ENCODE measurements at places on chromosomes 5 and 9. TPM values are rescaled to one million over a fixed set of nuclear protein-coding genes. Genes with fewer than 3 reads are reported as not detected.

The ARSB gene
- 14.1 TPM for total RNA-seq

The AQP7 gene
- total RNA-seq: 9.2 TPM

The NEUROG1 gene
- total RNA-seq: not detected

GRCh38 chr5:156693113-156693512, 157.0 kb upstream of the PPP1R2B start:
- no peak for DNase-seq

GRCh38 chr9:136292591-136293448, 11.1 kb downstream of the CCDC187 start:
- no peak for DNase-seq

DNA sequence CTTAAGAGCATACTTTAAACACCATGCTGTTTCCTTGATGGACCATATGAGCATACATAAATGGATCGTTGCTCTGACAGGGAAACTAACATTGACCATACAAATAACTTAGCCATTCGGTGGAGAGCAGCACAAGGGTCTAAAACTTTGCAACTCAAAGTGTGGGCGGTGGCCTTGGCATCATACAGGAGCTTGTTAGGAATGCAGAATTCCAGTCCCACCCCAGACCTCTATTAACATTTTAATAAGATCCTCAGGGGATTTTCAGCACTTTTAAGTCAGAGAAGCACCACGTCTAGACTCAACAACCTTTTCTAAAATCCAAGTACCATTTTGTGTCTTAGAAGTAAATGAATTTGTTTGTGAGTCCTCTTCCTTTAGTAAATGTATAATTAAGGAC, 260.9 kb downstream of the EBF1 start:
- no peak for DNase-seq

DNA sequence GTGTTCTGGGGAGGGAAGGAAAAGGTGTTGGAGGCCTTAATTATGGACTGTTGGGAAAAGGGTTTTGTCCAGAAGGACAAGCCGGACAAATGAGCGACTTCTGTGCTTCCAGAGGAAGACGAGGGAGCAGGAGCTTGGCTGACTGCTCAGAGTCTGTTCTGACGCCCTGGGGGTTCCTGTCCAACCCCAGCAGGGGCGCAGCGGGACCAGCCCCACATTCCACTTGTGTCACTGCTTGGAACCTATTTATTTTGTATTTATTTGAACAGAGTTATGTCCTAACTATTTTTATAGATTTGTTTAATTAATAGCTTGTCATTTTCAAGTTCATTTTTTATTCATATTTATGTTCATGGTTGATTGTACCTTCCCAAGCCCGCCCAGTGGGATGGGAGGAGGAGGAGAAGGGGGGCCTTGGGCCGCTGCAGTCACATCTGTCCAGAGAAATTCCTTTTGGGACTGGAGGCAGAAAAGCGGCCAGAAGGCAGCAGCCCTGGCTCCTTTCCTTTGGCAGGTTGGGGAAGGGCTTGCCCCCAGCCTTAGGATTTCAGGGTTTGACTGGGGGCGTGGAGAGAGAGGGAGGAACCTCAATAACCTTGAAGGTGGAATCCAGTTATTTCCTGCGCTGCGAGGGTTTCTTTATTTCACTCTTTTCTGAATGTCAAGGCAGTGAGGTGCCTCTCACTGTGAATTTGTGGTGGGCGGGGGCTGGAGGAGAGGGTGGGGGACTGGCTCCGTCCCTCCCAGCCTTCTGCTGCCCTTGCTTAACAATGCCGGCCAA, 19.1 kb downstream of the PTGES2 start:
- DNase-seq: peak; percentile 28

Measured in mucosa of descending colon (tissue), 3 donors.